ENCODE measurements at places on chromosomes 6 and 20.

- DNase-seq: no peak
Measured at GRCh38 chr6:10613077-10613476, 81.3 kb downstream of the C6orf52 start.

GRCh38 chr6:96465321-96465903 is 56.2 kb upstream of the UFL1 start:
- no peak for DNase-seq

DNA sequence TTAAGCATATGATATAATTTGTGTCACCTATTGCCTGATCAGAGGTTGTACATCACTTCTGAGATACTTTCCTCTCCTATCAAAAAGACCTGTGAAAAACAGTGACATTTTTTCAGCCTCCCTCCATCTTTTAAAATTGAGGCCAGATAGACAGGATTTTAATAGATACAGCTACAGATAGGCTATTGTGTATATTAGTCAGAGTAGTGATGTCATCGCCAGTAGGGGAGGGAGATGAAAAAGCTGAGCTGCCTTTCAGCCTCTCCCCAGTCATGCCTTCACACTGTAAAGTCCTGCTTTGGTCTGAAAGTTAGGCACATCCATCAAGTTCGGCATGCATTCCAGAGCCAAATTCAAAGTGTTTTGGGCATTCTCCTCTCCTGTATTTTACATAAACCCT is 7.9 kb upstream of the PABPC1L start:
- no peak for DNase-seq

DNA sequence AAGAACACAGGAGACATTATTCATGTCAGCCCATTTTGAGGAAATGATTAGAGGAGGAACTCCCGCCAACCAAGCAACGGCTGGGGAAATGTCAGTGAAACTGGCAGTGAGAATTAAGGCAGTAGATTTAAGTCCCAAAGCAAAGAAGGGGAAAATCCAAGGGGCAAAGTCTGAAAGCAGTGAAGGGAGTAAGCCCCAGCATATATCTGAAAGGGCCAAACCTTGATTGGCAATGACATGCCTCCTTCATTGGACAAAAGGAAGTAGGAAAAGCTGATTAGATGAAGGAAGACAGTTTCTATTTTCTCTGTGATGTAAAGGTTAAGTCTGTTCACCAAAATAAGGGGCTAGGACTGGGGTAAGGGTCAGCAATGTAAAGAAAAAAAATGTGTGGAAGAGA is 190.3 kb downstream of the RNF144B start:
- DNase-seq: no peak

DNA sequence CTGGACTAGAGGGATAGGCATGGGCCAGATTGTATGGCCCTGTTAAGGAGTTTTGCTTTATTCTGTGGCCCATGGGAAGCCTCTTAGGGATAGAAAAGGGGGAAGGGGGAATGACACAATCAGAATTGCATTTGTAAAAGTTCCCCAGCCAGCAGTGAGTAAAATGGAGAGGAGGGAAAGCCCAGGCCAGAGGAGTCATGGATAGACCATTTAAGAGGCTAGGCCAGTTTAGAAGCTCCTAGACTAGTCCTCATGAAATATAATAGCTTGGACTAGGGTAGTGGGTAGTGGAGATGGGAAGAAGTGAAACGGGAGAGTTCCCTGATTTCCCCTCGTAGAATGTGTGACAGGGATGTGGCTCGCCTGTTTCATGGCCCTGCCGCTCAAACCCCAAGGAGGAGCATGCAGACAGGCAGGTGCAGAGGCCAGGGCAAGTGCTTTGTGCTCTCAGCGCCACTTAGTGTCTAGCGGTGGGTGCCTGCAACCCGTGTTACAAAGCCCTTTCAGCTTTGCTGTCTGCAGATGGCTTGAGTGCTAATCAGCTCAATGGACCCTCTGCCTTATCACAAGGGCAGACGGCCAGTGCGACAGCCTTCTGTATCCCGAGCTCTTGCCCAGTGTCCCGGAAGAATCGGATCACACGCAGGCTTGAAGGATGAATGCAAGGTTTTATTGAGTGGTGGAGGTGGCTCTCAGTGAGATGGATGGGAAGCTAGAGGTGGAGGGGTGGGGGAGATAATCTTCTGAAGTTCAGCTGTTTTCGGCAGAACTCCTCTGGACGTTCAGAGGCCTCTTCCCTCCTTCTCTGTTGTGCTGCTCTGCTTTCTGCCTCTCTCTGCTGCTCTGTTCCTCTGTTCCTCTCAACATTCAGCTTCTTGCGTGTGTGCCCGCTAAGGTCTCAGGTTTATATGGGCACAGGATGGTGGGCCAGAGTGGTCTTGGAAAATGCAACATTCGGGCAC is 141.1 kb downstream of the CEP57L1 start:
- DNase-seq: no peak

DNA sequence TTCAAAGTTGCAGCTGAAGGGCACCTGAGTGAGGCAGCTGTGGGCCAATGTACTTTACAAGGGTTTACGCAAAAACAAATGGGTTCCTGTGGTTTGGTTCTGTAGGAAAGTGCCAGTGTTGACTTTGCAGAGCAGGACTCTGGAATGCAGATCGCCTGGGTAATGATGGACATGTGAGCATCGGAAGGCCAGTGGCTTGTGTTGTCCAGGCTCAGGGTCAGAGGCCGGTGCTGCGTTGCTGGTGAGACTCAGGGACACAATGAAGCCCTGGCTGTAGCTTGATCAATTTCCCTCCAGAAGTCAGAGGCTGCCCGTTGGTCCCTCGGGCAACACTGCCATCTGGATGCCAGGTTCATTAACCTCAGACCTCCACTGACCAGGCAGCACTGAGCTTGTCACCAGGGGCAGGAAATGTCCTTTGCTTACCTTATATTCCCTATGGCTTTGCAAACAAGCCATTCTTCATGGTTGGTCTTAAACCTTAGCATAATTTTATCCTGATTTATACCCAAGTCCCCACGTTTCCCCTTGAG is 753.4 kb downstream of the QKI start:
- no peak for DNase-seq

GRCh38 chr6:797479-798077 is 104.6 kb upstream of the EXOC2 start:
- DNase-seq: peak; percentile 39

GRCh38 chr6:45428727-45429126 is 51.0 kb upstream of the SUPT3H start:
- no peak for DNase-seq

- no peak for DNase-seq
Measured at GRCh38 chr6:29850011-29850553, 22.5 kb downstream of the HLA-G start.

GRCh38 chr6:53433951-53434285 is 85.2 kb upstream of the ELOVL5 start:
- DNase-seq: no peak

DNA sequence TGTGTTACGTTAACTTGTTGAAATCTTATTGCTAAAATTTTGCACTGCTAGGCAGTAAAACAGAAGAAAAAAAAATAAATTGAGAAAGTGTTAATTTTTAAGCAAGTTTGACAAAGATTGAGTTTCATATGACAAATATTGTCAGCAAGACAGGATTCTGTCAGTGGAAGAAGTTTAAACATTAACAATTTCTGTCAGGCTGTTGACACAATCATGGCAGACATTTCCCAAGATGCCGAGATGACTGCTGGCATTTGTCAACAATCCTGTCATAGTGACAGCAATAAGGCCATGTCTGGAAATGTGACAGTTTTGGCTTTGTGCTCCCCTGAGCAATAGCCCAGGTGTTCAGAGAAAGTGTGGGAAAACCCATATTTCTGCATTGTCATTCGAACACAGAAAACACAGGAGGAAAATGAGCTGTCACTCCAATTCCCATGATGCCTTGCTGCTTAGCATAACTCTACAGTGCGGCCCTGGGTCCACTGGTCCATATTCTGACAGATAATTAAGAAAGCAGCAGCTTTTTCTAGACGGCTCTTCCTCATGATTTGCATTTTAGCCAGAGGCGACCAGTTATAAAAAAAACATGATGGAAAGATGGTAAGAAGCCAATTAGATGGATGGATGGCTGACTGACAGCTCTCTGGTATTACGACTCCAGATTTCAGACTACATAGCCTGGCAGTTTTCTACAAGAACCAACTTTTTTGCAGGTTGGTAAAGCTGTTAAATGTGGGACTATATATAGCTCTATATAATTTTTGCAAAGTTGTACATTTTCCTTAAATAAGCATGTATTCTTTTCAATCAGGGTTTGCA is 43.6 kb upstream of the DEFB112 start:
- no peak for DNase-seq

DNA sequence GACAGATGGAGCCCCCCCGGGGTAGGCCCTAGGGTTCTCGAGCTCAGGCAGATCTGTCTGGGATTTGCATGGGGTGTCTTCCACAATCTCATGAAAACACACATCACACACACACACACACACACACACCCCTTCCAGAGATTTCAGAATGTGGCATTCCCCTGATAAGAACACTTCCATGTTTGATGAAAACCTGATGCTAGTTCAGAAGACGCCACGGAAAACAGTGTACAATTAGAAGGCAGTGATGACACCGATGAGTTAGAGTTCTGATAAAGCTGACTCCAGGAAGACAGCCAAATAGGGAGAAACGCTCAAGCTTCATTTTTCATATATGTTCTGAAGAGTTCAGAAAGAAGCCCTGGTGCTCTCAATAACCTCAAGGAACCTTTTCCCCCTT is 438.7 kb upstream of the JARID2 start:
- no peak for DNase-seq

DNA sequence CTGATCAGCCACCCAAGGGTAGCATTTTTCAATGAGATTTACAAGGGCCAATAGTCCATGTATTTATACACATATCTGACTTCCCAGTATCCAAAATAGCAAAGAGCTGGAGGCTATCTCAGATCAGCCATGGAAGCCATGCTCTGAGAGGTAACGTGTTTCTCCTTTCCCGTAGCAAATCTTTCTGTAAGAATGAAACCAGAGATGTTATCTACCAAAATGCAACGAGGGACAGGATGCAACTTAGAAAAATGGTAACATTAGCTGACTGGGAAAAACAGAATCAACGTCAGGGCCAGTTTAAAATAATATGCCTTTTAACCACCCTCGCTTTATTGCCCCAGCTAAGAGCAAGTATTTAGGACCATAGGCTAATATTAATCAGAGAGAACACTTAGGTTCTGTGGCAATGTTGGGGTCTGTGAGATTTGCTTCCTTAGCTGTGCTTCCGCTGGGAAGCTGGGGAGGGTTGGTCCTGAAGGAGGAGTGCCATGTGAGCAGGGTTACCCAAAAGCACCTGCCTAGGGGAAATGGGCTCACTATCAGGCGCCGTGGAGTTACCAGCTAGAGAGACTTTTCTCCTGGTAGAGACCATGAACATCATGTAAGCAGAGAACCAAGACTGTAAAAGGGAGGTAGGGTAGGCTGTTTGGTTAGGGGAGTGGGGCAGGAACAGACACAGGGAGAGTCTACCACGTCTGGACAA is 1.2 kb downstream of the ZNF831 start:
- DNase-seq: no peak

GRCh38 chr20:14410869-14411555 is 73.6 kb upstream of the FLRT3 start:
- DNase-seq: no peak
